Suppressor macrophage treated with lipopolysaccharide for 1 hour (primary cell): ENCODE measurements at places on chromosomes 16 and 17.

DNA sequence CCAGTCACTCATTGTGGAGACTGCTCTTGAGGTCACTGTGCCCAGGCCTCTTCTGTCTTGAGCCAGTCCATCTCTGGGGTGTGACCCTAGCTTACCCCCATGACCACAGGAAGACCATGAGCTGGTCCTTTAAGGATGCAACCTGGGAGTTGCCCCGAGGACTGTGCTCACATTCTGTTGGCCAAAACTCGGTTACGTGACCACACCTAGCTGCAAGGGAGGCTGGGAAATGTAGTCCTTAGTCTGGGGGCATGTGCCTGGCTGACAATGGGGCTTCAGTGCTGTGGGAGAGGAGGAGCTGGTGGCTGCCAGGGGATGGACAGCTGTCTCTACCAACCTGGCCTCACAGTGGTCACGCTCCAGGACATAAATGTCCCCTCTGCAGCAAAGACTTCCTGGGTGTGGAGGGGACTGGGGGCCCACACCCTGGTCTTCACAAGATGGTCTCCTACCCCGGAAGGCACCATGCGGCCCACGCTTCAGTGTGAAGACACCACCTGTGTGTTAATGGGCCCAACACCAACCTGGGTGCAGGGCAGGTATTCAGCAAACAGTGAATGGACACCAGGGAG is 55.4 kb downstream of the JPH3 start:
- no peak for DNase-seq

DNA sequence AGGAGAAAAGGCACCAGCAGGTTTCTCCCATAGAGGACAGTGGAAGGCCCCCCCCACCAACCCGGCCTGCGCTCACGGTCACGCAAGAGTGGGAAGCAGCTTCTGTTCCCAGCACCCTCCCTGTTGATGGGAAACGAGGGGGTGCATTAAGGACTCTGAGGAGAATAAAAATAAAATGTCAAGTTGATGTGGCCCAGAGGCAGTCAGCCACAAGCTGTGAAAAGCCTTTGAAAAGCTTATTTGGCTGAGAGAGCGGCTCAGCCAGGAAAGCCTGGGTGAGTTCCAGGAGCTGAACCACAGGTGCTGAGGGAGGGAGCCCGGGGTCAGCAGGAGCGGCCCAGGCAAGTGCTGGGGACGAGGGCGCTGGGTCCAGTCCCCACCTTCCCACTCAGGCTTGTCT is 26.9 kb upstream of the SPATA32 start:
- DNase-seq, result no peak

- DNase-seq, result no peak
Observed at GRCh38 chr17:17380145-17380925, 77.2 kb downstream of the NT5M start.

GRCh38 chr17:61384354-61384691 is 15.3 kb upstream of the TBX2 start:
- no peak for DNase-seq

GRCh38 chr17:41393294-41393693 is 4.1 kb downstream of the KRT31 start:
- no peak for DNase-seq

GRCh38 chr17:55496094-55496881 is 15.0 kb downstream of the SMIM36 start:
- DNase-seq, result peak; percentile 80

DNA sequence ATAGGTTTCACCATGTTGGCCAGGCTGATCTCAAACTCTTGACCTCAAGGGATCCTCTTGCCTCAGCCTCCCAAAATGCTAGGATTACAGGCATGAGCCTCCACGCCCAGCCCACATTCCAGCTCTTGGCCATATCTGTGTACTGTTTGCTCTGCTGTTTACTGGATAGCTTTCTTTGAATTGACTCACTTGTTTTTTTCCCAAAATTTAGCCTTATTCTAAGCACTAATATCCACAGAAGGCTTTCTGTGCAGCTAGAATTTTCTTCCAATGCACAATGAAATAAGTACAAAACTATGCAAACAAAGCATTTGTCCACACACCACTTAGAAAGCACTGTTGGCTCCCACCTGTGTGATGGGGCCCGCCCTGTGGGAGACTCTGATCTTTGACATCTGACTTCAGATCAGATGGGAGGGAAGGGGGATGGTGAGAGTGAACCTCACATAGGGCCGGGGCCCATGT is 72.2 kb downstream of the CLEC16A start:
- DNase-seq, result no peak

GRCh38 chr17:40499551-40500189 is 1.8 kb downstream of the TNS4 start:
- no peak for DNase-seq

DNA sequence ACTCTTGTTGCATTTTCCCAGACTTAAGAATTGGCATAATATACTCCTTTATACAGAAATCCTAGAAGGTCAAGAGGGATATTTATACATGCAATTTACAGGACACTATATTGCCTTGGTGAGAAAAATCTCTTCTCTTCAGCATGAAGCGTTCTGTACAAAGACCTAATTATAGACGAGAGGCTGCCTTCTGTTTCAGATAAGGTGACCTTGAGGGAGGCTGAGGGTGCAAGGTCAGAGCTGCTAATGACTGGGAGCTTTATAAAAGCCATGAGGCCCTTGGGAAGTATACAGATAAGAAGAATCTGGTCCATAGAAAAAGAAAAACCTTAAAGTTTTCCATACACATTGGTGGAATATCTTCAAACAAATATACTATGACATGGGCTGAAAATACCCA is 156.3 kb upstream of the SOX9 start:
- DNase-seq, result no peak

GRCh38 chr16:6836766-6837165 is 495.9 kb upstream of the RBFOX1 start:
- no peak for DNase-seq

GRCh38 chr17:47896672-47897490 is 845 bp downstream of the SP2 start:
- DNase-seq, result no peak

- peak; percentile 59 for DNase-seq
Observed at GRCh38 chr17:47188271-47188875, 722 bp downstream of the CDC27 start.
